ENCODE measurements at places on chromosomes 5 and 9.
A peak's percentile ranks its signal among the peaks of the same experiment; 100 is the strongest.

- DNase-seq, result peak; percentile 45
These were observed 227.3 kb downstream of the MLLT3 start for GRCh38 chr9:20394969-20395368.

DNA sequence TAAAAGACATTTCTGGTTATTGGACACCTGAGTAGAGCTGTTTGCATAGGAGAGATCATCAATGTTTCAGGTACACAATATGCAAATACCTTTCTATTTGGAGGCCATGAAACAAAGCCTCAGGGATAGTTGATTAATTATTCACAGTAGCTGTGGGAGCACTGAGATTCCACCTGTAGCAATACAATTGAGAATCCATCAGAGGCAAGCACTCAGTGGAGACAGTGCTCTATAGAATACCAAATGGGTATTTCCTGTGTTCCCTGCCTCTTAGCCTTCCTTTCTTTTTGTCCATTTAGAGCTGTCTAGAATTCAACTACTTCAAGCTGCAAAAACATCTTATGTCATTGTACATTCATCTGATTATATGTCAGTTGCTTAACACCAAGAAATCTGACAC, 1754.0 kb upstream of the ACO1 start:
- DNase-seq, result no peak

GRCh38 chr9:5832538-5833529, at the start of gene ERMP1:
ERMP1 (minus strand) TSS chr9:5833117; CDS start chr9:5833027, 90 bp downstream.
- peak; percentile 83 for DNase-seq

GRCh38 chr5:74594137-74595040, 46.1 kb downstream of the ENC1 start:
- no peak for DNase-seq

- DNase-seq, result no peak
These were observed 111.7 kb upstream of the CXCL14 start for GRCh38 chr5:135690466-135690865.

GRCh38 chr5:54518818-54519508, 1.4 kb downstream of the SNX18 start:
- no peak for DNase-seq

GRCh38 chr9:95852059-95853032, 23.1 kb upstream of the ERCC6L2 start:
- DNase-seq, result no peak

- no peak for DNase-seq
These were observed 33.1 kb downstream of the SPIN1 start for GRCh38 chr9:88421348-88421747.

DNA sequence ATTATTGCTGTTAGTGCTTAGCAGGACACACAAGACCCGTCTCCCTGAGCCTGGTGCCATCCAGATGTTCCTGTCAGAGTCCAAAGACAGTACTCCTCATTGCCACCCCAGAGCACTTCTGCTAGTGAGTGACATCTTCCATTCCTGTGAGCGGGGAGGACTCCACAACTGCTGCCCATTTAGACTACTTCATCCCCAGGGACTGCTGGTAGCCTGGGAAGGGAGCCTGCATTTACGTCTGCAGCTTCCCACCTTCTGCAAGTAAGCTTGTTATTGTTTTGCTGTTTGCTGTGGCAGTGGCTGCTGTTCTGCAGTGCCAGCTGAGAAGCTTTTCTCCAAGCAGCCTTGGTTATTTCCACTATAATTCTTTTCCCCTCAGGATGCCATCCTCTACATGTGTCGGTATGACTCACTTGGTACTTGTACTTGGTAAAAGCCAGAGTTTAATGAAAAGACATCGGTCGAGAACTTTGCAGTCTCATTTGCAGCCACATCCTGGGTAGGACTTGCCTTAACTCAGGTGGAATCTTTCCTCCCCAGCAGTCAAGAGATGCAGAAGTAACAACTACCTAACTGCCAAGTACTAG, 10.6 kb upstream of the MAP1B start:
- DNase-seq, result no peak

All from cerebellar cortex (tissue), 1 donor.